ENCODE measurements at places on chromosomes 4 and X.

DNA sequence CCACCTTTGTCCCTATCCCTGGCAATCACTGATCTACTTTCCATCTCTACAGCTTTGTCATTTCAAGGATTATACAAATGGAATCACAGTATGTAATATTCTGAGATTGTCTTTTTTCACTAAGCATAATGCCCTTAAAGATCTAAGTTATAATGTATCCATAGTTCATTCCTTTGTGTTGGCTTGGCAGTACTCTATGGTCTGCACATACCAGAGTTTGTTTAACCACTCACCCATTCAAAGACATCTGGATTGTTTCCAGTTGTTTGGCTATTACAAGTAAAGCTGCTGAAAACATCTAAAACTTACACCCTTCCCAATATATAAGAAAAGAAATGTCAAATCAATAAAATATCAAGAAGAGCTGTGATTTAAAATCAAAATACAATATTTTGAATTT, 26.0 kb upstream of the AWAT1 start:
- no peak for DNase-seq

DNA sequence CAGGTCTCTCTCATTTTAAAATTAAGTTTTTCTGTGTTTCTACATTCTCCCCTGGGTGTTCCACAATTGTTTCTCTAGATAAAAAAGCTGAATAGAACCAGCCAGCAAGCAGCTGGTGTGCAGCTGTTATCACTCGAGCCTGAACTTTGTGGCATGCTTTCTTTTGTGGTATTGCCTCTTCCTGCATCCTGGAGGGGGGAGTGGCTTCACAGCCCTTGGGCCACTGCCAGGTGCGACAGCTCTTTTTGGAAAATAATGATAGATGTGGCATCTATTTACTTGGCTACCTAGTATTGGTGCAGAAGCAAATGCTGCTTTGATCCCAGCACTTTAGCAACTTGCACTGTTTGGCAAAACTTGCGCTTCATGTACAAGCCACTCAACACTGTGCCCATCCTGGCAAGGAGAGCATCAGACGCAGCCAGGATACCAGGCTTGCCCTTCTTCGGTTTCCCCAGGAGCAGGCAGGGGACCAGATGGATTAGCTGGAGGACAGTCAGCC, 69.4 kb downstream of the HMGB2 start:
- no peak for DNase-seq

- DNase-seq, result no peak
These were observed 852.8 kb upstream of the PCDH7 start for GRCh38 chr4:29867412-29867811.

DNA sequence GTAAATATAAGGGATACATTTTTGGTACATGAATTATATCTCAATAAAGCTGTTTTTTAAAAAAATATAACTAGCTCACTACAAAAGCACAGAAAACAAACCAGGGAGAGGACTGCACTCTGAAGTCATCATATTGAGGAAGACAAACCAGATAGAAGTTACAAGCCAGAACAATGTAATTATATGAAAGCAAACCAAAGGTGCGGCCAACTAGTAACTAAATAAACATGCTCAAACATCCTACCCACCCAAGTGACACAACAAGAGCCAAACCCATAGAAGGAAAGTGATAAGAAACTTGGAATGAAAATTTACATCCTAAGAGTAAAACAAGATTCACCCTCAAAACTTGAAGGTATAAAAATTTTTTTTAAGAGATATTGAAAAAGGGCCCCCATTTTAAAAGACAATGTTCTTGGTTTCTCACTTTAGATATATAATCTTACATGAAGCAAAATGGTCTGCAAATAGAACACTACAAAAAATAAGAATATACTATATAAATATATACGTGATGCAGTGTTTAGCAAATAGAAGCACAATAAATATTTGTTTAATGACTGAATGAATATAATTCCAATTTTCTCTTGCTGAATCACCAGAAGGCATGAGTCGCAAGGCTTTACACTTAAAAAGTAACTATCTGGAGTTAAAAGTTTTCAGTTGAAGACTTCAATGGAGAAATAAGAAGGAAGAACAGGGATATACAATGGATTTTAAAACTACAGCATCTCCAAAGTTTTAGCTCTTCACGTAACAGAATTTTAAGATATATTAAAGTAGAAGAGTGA, 4.0 kb upstream of the SH3D19 start:
- no peak for DNase-seq

DNA sequence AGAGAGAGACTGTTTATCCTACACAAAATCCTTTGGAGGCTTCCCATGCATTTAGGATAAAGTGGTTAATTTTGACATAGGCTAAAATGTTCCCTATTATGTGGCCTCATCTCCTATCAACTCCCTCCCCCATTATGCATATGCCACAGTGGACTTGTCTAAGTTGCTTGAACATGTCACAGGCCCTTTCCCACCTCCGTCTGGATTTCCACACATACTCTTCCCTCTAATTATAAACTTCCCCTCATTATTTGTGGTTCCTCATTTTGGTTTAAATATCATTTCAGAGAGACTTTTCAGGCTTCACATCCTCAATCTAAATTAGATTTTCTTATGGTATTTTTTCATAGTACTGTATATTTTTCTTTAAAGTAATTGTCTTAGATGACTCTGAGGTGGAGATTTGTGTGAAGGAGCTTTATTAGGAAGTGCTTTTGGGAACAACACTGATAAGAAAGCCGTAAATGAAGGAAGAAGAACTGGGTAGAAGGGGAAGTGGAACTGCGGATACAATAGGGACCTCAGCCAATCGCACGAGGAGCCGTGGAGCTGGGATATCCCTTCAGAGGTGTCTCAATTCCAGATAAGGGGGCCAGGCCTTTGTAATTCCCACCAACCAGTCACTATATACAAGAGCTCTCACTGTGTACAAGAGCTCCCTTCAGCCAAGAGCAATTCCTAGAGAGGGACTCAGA, 7.9 kb downstream of the C4orf17 start:
- no peak for DNase-seq

DNA sequence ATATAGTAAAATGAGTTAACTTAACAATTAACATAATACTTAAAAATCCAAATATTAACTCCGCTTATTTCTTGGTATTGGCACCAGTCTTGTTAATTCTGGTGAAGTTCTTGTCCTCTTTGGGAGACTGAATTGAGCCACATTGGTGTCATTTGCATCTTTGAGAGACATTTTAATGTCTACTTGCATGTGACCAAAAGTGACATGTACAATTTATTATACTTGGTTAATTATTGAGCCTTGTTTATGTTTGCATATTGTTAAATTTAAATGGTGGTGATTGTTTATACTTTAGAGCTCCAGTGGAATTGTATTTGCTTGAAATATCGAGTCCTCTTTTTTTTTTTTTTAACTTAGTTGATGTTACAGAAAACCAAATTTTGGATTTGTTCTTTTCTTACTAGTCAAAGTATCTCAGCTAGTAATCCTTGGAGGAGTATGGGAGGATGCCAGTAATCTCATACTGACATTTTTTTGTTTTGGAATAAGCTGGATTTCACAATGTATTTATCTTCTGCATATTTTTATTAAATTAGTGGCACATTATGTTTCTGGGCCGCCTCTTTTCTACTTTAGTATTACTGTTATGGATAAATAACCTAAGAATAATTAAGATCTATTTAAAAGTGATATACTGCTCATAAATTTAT, 3.9 kb downstream of the SPCS3 start:
- no peak for DNase-seq

DNA sequence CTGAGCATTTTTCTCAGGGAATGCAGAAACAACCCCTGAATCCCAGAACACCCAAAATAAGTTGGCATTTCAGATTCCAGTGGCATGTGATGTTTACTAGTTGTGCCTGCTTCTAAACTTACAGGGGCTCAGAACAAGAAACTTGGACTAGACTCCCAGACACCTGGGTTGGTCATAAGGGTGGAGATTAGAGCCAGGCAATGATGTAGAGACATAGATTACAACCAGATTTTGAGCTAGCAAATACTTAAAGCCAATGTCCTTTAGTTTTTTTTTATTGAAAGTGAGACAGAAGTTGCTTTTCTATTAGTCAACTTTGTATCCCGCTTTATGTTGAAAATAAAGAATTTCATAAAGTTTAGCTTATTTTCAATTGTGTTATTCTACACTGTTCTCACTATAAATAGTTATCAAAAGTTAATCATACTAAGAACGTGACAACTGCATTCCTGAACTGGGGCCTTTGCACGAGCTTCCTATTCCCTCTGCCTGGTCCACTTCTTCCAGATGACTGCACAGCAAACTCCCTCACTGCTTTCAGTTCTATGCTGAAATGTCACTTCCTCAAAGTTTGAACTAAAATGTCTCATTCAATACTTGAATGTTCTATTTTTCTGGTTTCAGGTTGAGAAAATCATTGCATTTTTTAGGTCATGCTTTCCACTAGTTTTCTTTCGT, 224.7 kb upstream of the PPP1R2C start:
- DNase-seq, result no peak

DNA sequence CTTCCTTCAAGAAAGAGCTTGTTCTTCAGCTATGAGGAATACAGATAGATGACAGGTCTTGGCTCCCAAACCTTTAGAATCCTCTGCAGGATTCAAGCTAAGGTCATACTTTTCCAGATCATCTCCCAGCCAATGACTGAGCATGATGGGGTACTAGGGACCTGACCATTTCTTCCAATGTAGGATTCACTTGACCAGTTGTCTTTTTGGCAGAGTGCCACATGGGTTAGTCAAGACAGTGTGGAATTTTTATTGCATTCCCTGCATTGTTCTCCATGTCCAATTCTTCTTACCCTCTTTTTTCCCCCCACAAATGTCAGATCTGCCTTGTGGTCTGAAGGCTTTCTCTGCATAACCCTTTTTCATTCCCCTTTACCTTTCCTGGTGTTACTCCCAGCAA, 99.5 kb downstream of the CCSER1 start:
- DNase-seq, result peak; percentile 50

DNA sequence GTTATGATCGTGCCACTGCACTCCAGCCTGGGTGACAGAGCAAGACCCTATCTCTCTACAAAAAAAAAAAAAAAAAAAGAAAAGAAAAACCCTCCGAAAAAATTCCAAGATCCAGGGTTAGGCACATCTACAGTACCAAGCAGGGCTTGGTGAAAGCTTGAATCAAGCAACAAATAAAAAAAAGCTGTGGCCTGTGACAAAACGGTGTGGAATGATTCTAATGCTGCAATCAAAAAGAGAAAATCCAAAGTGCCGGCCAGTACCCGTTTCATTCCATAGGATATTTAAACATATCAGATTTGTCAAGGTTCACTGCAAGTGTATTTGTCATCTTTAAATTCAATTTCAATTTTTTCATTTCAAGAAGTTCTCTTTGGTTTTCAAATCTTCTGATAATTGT, 20.5 kb downstream of the RWDD4 start:
- DNase-seq, result no peak

DNA sequence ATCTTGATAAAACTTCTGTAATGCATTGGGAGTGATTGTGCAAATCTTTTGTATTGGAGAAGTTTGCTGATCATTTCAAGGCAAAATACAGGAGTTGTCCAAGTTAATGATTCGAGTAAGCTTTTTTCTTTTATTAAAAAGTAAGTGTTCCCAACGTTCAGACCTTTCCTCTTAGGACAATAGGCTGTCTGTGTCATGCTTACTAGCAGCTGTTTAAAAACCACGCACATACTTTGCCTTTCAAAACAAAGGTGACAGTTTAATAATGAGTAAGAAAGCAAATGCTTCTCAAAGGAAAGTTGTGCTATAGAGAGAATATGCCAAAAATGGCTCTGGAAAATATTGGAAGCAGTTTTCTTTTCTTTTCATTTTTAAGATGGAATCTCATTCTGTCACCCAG, 11.2 kb downstream of the TRAPPC11 start:
- DNase-seq, result no peak

- no peak for DNase-seq
These were observed 62.4 kb upstream of the CRMP1 start for GRCh38 chr4:5955201-5955821.

GRCh38 chrX:8418301-8418700, 46.3 kb upstream of the VCX3B start:
- DNase-seq, result no peak

DNA sequence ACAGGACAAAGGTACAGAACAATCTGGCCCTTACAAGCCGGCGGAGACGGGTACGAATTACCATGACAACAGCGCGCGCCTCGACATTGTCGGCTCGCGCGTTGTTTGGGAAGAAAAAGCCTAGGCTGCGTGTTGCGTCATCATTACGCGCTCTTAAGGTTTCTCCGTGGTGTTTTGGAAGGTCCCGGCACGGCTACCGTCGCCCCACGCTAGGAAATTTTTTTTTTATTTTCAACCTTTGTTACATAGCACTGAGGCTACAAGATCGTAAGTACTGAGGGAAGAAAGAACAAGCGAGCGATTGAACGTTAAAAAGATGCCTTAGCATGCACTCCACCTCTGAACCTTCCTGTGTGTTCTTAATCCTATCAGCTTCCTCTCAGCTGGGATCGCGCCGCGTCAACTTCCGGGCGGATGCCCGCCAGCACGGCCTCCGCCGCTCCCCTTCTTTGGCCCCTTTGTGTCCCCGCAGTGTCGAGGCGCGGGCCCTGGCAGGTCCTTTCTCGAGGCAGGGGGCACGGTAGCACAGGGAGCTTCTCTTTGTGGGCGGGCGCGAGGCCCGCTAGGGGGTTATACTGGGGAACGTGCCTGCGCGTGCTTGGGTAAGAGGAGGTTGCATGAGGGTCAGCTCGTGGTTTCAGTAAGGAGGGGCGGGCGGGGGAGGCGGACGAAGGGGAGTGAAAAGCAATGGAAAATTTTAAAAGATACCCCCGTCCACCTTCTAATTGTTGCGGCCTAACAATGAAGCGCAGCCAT, at the start of gene SMARCAD1:
SMARCAD1 (plus strand) TSS at position 397 of the 756 bp plus-strand sequence. CDS start 530 bp downstream, outside the sequence.
- peak; percentile 79 for DNase-seq

- peak; percentile 4 for DNase-seq
These were observed 1299.9 kb downstream of the C4orf33 start for GRCh38 chr4:130395871-130396270.

- no peak for DNase-seq
These were observed 318.7 kb downstream of the CAMK2D start for GRCh38 chr4:113442826-113443225.

DNA sequence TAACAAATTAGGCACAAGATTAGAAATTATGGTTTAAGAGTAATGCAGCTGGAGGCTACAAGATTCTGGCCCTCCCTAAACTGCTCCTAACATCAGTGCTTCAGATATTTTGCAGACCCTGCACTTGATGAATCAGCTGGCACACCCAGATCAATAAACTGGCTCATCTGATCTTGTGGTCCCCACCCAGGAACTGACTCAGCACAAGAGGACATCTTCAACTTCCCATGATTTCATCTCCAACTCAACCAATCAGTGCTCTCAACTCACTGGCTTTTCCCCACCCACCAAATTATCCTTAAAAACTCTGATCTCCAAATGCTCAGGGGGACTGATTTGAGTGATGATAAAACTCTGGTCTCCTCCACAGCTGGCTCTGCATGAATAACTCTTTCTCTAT, 21.7 kb upstream of the TMEM33 start:
- no peak for DNase-seq

DNA sequence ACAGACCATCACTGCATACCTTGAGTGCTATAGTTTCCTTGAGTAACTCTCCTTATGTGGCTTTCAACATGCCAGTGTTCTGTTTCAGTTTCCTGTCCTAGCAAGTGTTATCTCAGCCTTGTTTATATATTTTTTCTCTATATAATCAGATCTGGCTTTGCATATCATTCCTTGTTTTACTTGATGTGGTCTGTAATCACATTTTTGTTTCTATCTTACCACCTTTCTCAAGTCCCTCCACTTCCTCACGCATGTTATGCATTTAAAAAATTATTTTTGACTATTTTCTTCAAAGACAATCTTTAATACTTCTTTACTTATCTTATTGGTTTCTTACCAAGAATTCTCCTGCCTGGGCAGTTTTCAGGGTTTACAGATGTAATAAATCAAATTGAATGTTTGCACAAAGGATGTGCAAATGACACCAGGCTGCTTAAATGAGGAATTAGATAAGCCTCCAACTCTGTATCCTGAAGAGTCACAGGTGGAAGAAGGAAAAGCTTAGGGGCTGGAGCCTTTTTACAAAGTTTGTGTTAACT, 351.2 kb downstream of the BMPR1B start:
- DNase-seq, result no peak

All from kidney epithelial cell (primary cell).